NCI-H524 treated with DMSO at 0.1 percent for 48 hours (cell line): ENCODE measurements at places on chromosomes 12 and 14.

DNA sequence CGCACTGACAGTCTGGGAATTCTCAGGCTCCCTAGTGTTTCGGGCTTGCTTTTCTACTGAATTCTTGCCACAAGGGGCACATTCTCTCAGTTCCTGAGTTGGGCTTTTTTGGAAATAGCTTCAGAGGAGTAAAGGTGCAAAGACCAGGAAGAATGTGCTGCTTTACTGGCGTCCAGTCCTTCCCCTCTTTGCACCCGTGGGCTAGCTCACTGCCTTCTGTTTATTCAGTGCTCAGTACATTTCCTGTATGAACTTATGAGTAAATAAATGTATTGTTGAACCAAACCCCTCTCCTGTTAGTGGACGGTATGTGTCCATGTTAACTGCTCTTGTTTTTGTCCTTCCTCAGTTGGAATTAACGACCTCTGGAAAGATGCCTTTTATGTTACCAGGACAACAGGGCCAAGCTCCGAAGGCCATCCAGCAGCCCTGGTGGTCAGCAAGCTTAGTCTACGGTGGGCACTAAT lies 24.0 kb downstream of the GSG1 start:
- no peak for DNase-seq

- DNase-seq = no peak
These were observed 13.7 kb upstream of the REP15 start for GRCh38 chr12:27682534-27682933.

- no peak for DNase-seq
These were observed at the start of gene VWF for GRCh38 chr12:6124411-6125309. TSS of gene VWF (minus strand) at chr12:6124670. CDS start at chr12:6123196, 1,474 bp downstream.

- no peak for DNase-seq
These were observed 272.5 kb upstream of the PRICKLE1 start for GRCh38 chr12:42862055-42862454.

GRCh38 chr12:65665817-65666216 lies 158.5 kb upstream of the HMGA2 start:
- DNase-seq = no peak

DNA sequence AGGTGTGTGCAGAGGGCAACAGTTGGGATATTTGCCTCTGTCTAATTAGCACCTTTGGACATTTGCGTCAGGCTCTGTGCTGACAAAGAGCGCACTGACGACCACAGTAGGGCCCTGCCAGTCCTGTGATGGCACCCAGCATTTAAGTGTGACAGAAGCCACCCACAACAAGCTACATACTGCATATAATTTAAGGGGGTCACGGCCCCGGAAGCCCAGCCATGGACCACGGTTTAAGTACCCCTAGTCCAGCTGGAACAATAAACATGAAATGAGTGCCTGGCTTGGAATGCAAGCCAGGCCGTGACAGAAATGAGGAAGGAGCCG lies 16.8 kb upstream of the DYNC1H1 start:
- no peak for DNase-seq
